ENCODE measurements at places on chromosomes 12 and 14.
A peak's percentile ranks its signal among the peaks of the same experiment; 100 is the strongest.

DNA sequence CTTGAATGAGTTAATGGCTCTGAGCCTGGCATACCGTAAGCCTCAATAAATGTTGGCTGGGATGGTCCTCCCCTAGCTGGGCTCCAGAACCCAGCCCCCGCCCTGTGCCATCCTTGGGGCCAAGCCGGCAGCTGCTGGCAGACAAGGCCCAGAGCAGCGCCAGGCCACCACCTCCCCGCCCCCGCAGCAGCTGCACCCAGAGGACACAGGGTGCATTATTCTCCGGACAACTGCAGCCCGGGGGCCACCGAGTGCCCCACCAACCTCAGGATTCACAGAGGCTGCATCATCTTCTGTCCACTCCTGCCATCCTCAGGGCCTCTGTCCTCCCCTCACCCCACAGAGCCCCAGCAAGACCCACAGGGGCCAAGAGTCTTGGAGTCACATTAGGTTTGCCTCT, 92.7 kb downstream of the NCOR2 start:
- DNase-seq = no peak

GRCh38 chr12:117046011-117046369, 53.2 kb downstream of the TESC start:
- DNase-seq = no peak

- no peak for DNase-seq
Measured at GRCh38 chr14:61420326-61420725, 98.9 kb downstream of the PRKCH start.

DNA sequence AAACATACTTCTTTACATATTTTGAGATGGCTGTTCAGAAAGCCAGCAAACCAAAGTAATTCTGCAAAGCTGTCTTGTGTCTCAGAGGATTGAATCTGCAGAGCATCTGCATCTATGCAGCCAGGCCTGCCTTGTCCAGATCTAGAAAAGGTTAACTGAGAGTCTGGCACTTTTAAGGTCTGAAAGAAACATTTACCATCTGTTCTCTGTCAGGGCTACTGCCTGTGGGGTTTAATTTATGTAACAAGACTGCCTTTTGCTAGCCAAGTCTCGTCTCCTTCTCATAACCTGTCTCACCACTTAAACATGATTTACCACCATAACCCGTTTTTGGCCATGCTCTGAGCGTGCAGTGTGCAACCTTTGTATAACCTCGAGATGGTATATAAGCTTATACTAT, 194.2 kb downstream of the SYT10 start:
- no peak for DNase-seq

- DNase-seq = no peak
Measured at GRCh38 chr12:1173781-1174617, 183.0 kb downstream of the ERC1 start.

GRCh38 chr12:75651342-75651695, 139.9 kb upstream of the KRR1 start:
- no peak for DNase-seq

DNA sequence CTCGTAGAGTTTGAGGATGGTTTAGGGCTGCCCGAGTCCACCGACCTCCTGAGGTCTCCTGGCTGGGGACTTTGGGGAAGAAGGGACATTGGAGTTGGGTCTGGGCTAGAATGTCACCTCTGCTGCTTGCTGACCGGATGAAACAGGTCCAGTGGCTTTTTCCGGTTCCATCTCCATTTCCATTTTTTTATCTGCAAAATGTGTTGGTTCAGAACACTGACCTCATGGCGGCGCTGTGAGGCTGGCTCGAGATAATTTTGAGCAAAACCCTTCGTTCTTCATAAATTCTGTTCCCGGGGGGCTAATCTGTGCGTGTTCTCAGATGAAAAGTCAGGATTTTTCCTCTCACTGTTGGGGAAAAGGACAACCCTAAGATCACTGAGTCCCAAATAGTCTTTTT, 11.7 kb upstream of the MYL2 start:
- no peak for DNase-seq

GRCh38 chr14:37617864-37618365, 22.5 kb downstream of the TTC6 start:
- no peak for DNase-seq

- DNase-seq = no peak
Measured at GRCh38 chr14:72026536-72026935, 94.3 kb downstream of the RGS6 start.

DNA sequence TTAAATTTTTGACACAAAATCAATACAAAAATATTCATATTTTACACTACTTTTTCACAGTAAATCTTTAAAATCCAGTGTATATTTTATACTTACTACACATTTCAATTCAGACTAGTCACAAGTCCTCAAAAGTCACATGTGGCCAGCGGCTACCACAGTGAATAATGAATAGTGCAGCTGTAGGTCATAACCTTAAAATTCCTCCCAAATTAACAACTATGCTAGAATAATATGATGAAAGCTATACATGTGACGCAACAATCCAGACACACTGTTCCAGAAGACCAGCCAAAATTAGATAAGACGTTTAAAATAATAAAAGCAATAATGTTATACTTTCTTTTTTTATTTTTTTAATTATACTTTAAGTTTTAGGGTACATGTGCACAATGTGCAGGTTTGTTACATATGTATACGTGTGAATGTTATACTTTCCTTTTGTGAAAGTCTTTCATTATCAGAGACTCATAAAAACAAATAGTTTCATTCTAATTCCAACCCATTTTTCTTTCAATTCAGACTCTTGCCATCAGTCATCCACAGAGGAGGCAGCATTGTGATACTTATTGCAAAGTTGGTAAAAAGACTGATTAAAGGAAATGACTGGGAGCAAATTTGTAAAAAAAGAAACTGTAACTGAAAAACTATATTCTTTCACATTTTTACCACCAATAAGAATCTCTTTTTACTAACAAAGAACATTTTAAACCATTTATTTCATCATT, 67.0 kb downstream of the C2CD5 start:
- DNase-seq = no peak

- DNase-seq = no peak
Measured at GRCh38 chr12:2967651-2968050, 8.5 kb downstream of the TEAD4 start.

DNA sequence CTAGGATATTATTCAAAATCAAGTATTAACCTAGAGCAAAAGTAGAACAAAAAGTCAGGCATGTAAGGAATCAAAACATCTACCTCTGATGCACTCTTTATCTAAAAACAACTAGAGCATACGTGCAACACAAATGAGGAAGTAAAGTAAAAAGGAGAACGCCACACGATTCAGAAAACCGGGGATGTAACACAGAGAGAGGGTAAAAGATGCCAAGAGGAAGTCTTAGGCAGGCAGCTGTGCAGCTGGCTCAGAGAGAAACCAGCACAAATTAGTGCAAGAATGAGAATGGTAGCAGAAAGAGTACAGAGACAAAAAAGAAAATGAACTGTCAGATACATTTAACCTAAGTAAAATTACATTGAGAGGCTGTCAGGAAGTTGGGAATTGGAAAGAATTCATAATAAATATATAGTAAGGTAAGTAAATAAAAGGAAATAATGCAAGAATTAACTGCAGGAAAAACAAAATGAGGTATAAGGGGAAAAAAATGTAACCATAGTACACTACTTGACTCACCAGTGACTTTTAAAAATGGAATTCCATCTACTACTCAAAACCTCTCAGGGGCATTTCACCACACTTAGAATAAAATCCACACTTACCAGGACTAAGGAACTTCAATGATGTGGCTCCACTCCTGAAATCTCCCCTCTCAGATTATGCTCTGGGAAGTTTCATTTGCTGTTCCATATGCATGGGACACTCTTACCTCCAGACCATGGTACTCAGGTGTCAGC, 17.1 kb downstream of the BCAT1 start:
- DNase-seq = no peak

DNA sequence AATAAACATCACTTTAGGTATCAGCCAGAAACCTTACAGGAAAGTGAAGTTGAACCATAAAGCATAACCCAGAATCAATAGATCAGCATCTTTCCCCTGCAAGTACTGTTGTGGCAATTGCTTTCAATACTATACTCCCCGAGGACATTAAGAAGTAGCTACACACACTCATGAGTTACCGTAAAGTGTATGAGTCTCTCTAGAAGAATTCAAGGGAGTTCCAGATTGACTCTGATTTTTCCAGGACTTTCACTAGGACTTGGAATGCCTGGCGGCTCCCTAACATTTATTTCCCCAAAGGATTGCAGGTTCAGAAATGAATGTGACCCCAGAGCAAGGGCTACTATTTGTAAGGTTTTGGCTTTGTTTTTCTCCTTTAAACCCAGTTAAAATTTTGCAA, 465.4 kb upstream of the MDGA2 start:
- DNase-seq = no peak

DNA sequence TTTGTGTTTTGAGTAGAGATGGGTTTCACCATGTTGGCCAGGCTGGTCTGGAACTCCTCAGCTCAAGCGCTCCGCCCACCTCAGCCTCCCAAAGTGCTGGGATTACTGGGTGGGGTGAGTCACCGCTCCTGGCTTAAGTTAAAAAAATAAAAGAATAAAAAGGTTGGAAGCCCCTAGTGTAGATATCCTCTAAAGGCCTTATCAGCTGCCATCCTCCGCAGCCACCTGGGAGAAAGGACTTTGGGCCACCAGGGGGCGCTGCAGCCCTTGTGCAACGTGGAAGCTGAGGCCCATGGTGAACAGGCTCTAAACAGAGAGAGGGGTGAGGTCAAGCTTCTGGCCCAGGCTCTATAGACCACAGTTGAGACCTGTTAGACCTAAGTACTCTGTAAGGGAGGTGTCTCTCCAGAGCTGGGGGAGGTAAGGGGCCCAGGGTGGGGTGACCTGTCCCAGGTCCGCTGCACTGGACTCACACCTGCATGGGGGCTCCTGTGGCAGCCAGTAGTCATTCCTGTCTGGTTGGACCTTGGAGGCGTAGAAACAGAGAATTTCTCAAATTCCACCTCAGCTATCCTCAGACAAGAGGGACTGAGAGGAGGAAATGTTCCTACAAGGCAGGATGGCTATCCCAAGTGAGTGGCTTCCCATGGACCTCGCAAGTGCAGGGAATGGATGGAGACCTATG, 14.0 kb upstream of the RACGAP1 start:
- peak; percentile 86 for DNase-seq

DNA sequence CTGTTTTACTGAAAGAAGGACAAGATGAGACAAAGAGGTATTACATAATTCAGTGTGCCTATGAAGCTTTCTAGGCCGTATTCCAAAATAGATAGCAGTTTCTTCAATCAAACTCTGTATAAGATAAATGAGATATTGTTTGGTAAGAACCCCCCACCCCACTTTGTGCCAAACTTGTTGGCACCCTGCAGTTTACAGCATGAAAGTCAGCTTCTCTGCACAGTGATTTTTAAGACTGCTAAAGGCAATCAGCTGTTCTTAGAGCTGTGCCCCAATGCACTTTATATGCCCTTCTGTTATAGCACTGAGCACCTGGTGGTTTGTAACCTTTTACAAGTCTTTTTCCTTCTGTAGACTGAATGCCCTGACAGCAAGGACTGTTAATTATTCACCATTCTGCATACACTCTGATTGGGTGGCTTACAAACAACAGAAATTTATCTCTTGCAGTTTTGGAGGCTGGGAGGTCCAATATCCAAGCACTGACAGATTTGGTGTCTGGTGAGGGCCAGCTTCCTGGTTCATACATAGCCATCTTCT, 76.7 kb downstream of the ANO4 start:
- no peak for DNase-seq

GRCh38 chr14:56057071-56057741, 61.0 kb upstream of the PELI2 start:
- DNase-seq = no peak

- DNase-seq = no peak
Measured at GRCh38 chr12:79534029-79534867, 156.5 kb downstream of the PAWR start.

DNA sequence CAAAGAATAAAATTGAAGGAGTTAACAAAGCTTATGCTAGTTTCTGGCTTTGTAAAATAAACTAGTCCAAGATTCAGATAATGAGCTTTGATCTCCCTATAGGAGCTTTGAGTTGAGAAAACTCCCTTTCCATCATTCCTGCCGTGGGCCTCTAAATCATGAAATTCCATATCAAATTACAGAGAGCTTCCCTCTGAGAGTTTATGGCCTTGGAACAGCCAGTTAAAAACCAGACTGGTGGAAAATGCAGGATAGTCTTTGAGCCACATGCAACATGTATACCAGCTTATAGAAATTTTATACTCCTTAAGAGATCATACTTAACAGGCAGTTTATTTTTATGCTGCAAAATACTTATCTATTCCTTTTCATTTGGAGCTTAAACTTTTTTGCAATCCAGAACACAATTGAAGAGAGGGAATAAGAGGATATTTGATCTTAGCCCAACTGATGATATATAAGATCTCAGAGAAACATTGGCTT, 175.8 kb upstream of the ATP2B1 start:
- no peak for DNase-seq

DNA sequence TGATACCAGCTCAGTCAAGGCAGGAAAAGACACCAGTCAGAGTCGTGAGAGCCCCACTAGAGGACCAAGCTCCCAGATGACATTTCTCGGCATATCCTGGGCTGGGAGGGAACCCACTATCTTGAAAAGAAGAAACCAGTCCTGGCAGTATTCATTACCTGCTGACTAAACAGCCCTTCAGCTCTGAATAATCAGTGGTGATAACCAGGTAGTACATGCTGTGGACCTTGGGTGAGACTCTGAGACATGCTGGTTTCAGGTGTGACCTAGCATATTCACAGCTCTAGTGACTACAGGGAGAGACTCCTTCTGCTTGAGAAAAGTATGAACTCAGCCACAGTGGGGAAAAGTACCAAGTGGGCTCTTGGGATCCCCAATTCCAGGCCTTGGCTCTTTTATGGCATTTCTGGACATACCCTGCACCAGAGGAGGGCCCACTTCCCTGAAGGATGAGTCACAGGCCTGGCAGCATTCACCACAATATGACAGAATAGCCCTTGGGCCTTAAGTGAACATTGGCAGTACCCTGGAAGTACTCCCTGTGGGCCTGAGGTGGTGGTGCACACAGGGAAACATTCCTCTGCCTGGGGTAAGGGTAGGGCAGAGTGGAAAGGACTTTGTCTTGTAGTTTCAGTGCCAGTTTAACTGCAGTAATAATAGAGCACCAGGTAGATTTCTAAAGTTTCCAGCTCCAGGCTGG, 82.6 kb upstream of the SLC38A4 start:
- DNase-seq = no peak

DNA sequence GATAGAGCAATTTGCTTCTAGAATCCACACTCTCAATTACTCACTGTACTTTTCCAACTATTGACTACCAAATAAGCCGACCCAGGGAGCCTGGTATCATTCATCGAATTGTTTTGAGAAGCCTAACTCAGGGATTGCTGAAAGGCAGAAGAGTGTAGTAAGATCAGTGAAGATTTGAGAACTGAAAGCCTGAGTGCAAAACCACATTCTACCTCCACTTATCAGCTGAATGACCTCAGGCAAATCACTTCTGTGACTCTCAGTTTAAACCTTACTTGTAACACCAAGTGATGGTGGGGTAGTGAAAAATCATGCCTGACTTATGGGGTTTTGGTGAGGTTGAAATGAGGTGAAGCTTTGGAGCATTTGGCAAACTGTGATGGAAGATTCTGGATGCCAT, 126.1 kb upstream of the MAX start:
- no peak for DNase-seq

GRCh38 chr12:88957358-88957757, 377.1 kb upstream of the KITLG start:
- DNase-seq = no peak
